ENCODE measurements at places on chromosomes 7 and 10.

- DNase-seq, result no peak
Observed at GRCh38 chr10:43121444-43121843, 16.8 kb upstream of the CSGALNACT2 start.

DNA sequence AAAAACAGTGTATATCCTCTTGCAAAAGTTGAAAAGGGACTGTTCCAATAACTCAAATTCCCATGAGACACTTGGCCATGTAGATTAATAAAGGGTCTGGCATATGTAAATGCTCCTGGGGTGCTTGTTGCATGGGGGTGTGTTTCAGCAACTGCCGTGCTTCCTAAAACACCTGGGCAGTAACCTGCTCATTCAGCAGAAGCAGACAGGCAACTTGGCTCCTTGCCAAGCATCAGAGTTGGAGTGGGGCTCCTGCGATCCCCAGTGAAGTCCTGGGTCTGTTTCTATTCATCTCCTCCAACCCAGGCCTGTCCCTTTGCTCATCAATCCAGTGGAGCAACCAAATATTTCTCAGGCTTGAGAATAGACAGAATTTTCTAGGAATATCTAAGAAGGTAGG, 42.2 kb upstream of the ADAM12 start:
- no peak for DNase-seq

DNA sequence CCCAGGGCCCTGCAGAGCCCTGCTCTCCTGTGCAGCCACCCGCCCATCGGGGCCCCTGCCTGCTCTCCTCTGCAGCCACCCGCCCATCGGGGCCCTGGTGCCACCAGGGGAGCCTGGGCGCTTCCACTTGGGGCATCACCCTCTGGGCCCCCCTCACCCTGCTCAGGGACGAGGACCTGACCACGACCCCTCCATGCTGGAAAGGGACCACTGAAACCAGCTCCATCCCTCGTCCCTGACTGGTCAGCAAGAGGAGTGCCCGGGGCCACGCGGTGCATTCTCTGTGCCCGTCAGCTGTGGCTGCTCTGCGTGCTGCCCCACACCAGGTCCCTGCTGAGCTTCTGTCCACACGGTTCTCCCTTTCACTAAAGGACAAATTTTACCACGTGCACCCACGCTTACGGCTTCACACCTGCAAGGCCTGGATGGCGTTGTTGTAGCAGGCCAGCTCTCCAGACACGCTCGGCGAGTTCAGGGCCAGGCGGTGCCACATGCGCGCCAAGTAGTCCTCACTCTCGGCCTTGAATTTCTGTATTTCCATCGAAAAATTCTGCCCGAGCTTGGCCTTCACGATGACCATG, 57.6 kb downstream of the CFAP46 start:
- DNase-seq, result no peak

DNA sequence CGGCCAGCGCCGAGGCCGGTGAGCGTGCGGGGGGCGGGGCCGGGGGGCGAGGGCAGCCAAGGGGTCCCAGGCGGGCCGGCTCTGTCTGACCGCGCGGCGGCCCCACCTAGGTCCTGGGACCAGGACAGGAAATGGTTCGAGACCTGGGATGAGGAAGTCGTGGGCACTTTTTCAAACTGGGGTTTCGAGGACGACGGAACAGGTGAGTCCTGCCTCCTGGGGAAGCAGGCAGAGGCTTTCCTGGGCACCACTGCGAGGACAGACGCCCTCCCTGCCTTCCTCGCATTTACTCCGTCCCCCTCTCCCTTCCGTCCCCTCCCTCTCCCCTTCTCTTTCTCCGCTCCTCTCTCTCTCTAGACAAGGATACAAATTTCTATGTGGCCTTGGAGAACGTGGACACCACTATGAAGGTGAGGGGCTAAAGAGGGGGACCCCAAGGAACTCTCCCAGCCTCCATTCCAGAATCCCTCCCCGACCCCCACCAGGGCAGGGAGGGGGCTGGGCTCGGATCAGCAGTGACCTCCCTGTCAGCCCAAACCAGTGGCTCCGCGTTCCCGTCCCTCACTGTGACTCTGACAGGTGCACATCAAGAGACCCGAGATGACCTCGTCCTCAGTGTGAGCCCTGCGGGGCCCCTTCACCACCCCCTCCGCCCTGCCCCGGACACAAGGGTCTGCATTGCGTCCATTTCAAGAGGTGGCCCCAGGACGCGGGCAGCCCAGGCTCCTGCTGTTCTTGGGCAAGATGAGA, 2.6 kb upstream of the MUC12 start:
- no peak for DNase-seq

DNA sequence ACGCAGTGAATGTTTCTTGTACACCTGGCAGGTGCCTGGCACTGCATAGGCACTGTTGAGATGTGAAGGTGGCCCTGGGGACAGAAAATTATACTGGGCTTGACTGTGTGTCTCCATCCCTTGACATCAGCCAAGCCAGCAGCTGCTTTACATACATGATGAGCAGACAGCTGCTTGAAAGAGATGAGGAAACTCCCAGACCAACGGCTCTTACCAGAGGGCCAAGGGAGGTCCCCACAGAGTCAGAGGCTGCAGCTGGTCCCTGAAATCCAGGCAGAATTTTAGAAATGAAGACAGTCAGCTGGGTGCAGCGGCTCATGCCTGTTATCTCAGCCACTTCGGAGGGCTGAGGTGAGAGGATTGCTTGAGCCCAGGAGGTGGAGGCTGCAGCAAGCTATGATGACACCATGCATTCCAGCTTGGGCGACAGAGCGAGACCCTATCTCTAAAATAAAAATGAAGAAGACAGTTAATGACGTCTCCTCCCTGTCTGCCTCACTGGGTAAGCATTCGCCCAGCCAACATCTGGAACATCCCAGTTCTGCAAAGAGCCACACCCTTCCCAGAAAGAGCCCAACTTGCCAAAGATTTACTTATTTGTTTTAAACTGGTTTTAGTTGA, 17.6 kb downstream of the LIMK1 start:
- DNase-seq, result peak; percentile 73

GRCh38 chr7:3153118-3153517, 109.5 kb upstream of the CARD11 start:
- no peak for DNase-seq
